ENCODE measurements at places on chromosomes 4 and X. TPM values are rescaled to one million over a fixed set of nuclear protein-coding genes. Genes with fewer than 3 reads are reported as not detected.
A peak's percentile ranks its signal among the peaks of the same experiment; 100 is the strongest.

DNA sequence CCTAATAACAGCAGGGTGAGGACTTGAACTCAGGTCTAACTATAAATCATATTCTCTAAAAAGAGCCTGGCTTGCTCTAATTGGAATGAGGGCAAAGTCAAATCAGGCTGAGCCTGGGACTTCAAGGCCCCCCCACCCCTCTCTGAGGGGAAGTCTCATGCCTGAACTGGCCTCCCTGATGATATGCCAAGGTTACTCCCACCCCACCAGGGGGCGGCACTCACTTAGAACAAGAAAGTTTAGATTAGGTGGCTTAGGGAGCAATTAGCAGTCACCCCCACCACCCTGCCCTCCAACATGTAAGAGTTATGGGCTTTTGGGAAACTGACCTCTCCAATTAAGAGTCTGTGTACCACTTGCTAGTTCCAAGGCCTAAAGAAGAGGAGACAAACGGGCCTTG, 2.7 kb downstream of the FOXO4 start:
- peak; percentile 69 for DNase-seq

GRCh38 chr4:4327652-4328121, 37.6 kb downstream of the ZBTB49 start:
- peak; percentile 55 for DNase-seq

- DNase-seq, result no peak
Measured at GRCh38 chr4:89324671-89325070, 17.1 kb upstream of the GPRIN3 start.

TRO gene
- 13.0 TPM for total RNA-seq

GRCh38 chr4:4625488-4625887, 83.6 kb upstream of the STX18 start:
- no peak for DNase-seq

Measured in sciatic nerve (tissue), 2 donors.